ENCODE measurements at places on chromosomes 11 and 22.

- no peak for DNase-seq
These were observed 96.9 kb downstream of the TRMU start for GRCh38 chr22:46432164-46433068.

GRCh38 chr22:37913233-37913721, 7.2 kb downstream of the MICALL1 start:
- DNase-seq = no peak

- no peak for DNase-seq
These were observed 29.0 kb upstream of the PARVG start for GRCh38 chr22:44151676-44152075.

GRCh38 chr11:121478895-121479697, 26.3 kb upstream of the SORL1-AS1 start:
- no peak for DNase-seq

- no peak for DNase-seq
These were observed 2.9 kb downstream of the DGCR6L start for GRCh38 chr22:20316844-20317401.

GRCh38 chr22:20561882-20562281, 54.5 kb downstream of the MED15 start:
- no peak for DNase-seq

- DNase-seq = peak; percentile 33
These were observed 21.6 kb downstream of the IMMP1L start for GRCh38 chr11:31487848-31488247.

DNA sequence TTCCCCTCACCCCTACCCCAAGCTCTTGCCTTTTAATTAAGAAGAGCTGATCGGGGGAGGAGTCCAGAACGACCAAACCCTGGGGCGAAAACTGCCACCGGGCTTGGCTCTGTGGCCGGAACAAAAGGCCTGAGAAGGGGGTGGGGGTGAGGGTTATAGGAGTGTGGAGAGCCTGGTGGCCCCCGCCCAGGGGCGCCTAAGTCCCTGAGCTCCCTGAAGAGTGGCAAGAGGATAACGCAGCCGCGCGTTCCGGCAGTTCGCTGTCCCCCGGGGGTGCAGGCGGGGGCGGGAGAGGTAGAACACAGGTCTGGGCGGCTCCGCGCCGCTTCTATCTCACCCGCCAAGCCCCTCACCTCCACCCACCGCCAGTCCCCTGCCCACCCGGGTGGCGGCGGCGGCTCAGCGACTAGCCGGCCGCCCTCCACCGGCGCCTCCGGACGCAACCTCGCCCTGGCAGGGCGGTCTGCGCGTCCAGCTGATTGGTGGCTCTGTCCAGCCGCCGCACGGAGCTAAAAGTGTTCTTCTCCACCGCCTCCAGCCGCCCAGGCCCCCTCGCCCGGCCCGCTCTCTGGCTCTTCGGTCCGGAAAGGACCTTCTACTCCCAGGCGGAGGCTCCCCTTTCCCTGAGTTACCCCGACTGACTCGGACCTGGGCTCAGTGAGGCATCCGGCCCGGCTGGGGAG, 18.7 kb upstream of the BDNF start:
- no peak for DNase-seq

- DNase-seq = peak; percentile 74
These were observed 22.1 kb downstream of the RIBC2 start for GRCh38 chr22:45435544-45436139.

GRCh38 chr11:73157101-73158010, 15.2 kb upstream of the FCHSD2 start:
- no peak for DNase-seq

DNA sequence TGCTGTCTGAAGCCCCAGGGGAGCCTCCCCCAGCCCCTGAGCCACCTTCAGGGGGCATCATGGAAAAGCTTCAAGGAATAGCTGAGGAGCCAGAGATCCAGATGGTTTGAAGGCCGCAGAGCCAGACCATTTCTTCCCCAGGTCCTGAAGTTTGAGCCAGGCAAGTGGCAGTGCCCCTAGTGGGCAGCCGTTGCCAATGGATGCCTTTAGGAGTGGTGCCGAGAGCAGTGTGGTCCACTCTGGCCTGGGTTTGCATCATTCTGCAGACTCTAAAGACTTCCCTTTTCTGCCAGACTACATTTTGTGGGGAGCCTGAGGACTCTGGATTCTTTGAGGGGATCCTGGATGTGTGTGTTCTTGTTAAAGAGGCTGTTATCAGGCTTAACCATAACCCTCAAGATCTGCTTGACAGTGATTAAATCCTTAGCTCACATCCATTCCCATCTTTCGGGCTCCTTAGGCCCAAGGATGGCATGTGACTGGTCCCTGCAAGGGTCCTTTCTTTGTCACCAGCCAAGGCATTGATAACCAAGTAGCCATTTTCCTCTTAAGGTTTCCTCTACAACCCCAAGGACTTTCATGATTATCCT, 13.1 kb downstream of the HINFP start:
- no peak for DNase-seq

DNA sequence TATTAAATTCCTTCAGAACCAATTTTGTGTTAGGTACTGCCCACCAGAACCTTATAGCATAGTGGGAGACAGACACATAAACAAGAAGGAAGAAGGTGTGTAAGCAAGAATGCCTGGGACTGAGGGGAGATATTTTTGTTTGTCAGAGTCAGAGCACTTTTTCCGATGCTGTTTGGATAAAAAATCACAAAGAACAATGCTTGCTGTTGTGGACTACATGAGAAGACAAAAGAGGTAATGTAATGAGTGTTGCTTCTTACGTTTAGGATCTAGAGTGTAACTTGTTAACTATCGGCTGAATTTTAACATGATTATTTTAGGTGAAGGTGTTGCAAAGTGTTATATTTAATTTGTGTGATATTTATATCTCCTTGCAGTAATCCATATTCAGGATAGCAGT, 84.9 kb downstream of the ATM start:
- no peak for DNase-seq

- DNase-seq = no peak
These were observed 69.5 kb downstream of the ARHGAP8 start for GRCh38 chr22:44821741-44822475.

- DNase-seq = peak; percentile 40
These were observed 786 bp downstream of the CAPN1 start for GRCh38 chr11:65182258-65183170.

GRCh38 chr22:38732251-38732815, 23.5 kb downstream of the SUN2 start:
- no peak for DNase-seq

DNA sequence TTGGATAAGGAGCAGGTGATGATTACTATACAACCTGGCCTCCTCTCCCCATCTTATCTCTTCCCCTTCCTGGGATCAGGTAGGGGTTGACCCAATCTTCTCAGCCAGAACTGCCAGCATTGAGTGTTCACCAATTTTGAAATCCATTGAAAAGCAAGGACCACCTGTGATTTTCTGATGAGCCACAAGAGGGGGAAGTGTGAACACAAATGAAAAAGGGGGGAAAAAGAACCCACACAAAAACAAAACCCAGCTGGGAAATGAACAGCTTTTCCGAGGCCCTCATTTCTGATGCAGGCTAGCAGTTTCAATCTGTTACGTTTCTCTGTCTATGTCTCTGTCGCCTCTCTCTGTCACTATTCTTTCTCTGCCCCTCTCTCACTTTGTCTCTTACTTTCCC, 161.9 kb downstream of the INSC start:
- DNase-seq = no peak

DNA sequence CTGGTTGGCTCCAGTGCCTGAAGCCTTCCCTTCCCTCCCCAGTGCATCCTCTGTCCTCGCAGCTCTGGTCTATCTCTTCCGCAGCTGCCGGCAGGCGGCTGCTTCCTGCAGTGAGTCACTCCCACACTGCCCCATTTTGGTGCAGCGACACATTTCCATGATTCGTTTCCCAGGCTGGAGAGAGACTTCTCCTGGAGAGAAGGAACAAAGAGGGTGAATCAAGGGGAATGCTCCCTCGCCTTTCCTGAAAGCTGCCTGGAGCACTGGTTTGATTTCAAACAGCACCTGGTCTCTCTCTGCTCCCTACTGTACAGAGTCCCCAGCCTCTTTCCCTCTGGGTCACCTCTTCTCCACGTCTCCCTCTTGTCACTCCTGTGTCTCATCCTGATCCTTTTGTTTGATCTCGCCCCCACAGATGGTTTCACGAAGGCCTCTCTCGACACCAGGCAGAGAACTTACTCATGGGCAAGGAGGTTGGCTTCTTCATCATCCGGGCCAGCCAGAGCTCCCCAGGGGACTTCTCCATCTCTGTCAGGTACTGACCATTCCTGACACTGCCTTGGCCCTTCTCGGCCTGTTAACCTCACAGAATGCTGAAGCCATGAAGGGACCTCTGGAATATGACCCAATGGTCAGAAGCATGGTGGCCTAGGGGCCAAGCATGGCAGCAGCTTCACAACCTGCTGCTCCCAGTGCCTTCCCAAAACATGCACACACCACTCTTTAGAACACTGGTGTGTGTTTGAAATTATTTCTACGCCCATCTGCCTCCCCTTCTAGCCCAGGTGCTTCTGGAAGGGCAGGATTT, at the start of gene TMA7B:
TSS of gene TMA7B (plus strand) at position 758 of the 808 bp plus-strand sequence. CDS start 3,978 bp downstream, outside the sequence.
- DNase-seq = peak; percentile 54

DNA sequence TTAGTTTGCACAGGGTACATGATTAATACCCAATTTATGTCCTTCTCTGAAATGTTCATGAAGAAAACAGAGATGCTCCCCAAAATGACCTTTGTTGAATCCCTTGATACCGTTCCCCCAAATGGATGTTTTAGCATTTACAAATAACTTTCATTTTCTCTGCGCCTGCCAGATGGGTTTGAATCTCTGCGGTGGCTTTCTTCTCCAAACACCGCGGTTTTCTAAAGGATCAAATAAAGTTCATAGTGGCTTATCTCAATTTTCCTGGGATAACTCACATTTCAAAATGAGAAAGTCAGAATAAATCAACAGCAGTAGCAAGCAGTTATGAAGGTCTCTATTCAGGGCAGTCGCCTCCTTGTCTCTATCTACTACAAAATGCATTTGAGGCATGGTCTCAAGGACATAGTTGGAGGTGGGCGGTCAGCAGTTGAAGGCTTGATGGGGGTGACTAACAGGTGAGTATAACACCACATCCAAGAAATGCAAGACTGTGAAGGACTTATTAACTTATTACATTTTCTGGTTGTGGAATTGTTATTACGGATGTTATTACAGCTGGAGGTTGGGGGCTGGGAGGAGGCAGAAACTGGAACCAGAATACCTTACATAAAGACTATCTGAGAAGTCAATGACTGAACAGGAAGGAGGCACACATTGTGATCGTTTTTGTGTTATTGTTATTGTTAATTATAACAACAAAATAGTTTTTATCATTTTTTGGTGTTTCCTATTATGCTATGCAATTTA, 1513.3 kb downstream of the FAM181B start:
- no peak for DNase-seq

DNA sequence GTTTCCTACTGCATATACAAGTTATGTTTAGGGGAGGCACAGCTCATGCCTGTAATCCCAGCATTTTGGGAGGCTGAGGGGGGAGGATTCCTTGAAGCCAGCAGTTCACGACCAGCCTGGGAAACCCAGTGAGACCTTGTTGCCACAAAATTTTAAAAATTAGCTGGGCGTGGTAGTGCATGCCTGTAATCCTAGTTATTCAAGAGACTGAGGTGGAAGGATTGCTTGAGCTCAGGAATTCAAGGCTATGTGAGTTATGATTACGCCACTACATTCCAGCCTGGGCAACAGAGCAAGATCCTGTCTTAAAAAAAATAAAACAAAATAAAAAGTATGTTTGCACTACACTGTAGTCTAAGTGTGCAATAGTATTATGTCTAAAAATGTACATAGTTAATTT, 108.8 kb upstream of the TEAD1 start:
- no peak for DNase-seq

DNA sequence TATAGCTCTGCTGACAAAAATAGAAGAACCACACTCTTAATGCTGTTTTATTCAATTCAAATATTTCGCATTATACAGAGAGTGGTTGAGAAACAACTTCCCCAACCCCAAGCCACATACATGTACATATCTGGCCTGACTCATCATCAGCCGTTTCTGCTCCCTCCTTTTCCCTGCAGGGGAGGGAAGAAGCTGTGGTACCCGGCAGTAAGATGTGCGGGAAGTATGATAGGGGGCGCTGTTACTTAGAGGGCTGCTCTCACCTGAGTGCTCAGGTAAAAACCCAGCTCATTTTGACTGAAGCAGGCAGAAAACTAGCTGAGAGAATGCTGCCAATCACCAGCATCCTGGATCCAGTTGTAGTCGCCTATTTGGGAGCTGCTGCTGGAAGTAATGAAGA, 85.5 kb downstream of the NELL1 start:
- peak; percentile 23 for DNase-seq

GRCh38 chr11:85076535-85077330, 550.4 kb downstream of the DLG2 start:
- peak; percentile 69 for DNase-seq

DNA sequence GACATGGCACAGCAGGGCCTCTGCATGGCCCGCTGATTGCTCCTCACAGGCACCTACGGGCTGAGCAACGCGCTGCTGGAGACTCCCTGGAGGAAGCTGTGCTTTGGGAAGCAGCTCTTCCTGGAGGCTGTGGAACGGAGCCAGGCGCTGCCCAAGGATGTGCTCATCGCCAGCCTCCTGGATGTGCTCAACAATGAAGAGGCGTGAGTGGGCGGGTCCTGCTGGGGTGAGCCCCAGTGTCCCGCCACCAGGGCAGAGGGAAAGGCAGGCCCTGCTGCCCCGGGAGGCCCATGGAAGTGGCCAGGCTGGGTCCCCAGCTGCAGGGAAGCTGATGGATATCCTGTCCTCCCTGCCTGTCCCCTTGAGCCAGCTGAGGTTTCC, 18.6 kb upstream of the DGCR8 start:
- peak; percentile 36 for DNase-seq

- no peak for DNase-seq
These were observed 276.7 kb upstream of the API5 start for GRCh38 chr11:43035086-43035485.

DNA sequence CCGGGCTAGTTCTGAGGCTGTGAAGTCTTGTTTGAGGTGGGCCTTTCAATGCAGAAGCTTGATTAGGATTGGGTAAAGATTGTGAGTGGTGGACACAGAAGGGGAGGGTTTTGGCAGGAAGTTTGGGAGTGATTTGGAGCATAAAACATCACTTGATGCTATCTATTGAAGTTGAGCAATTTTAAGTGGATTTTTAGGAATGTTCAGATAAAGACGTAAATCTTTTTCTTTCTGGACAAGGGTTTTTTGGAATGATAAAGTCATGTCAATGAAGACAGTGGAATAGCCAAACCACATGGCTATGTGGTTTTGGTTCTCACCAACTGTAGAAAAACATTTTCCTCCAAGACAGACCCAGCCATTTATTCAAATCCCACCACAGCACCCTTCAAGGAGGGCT, 111.2 kb upstream of the SNX19 start:
- DNase-seq = no peak
